NCI-H510A treated with DMSO at 0.1 percent for 48 hours (cell line): ENCODE measurements at places on chromosomes 6 and 20.

- DNase-seq = no peak
Measured at GRCh38 chr20:4059606-4060005, 44.2 kb upstream of the RNF24 start.

DNA sequence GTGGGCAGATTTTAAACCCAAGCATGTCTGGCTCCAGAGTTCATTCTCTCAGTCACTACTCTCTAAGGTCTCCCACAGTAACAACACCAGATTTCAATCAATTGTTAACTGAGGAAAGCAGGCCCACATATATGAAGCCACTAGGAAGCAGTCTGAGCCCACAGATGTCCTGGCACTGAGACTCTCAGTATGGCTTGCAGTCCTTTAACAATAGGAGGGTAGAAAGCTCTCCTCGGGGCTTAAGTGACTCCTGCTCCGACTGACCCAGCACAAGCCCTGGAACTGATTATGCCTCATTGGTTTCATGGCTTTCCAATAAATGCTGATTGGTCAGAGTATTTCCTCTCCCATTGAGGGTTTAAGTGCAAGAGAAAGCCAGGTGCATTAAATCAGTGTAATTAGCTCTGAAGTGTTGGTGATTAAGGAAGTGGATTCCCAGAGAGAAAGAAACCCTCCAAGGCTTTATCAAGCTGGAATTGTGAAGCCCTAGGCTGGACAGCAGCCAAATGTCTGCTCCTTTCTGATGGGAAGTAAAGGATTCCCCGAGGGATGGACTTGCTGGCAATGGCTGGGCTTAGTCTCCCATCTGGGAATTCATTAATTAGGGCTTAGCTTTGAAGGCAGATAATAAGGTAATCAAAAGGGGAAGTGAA lies 76.6 kb upstream of the PROKR2 start:
- DNase-seq = no peak

GRCh38 chr6:71902261-71902660 lies 15.9 kb downstream of the RIMS1 start:
- no peak for DNase-seq

DNA sequence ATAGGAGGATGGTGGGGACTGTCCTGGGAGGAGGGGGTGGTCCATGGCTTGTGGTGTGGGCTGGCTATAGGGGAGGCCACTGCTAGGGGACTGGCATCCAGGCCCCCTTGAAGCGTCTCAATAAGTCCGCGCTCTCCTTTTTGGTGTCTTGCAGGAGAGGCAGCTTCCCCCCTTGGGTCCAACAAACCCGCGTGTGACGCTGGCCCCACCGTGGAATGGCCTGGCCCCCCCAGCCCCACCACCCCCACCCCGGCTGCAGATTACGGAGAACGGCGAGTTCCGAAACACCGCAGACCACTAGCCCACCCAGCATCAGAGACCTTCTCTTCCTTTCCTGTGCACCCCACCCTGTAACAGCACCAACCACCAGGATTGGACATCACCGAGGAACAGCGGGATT lies 2.8 kb upstream of the ZBTB9 start:
- DNase-seq = no peak

DNA sequence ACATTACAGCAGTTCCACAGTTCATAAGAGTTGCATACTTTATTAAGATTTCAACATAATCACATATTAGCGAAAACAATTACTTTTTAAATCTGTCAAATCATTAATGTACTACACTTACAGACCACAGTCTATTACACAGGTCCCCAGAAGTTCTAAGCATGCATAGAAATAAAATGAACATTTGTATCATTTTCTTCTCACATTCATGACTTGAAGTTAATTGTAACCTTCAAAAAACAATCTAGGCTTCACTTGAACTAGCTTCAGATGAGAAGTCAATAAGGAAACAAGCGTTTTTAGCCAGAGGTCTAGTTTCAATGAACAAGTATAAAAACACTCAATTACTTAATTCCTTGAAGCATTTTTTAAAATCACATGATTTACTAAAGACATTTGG lies 238.3 kb downstream of the HACE1 start:
- no peak for DNase-seq

DNA sequence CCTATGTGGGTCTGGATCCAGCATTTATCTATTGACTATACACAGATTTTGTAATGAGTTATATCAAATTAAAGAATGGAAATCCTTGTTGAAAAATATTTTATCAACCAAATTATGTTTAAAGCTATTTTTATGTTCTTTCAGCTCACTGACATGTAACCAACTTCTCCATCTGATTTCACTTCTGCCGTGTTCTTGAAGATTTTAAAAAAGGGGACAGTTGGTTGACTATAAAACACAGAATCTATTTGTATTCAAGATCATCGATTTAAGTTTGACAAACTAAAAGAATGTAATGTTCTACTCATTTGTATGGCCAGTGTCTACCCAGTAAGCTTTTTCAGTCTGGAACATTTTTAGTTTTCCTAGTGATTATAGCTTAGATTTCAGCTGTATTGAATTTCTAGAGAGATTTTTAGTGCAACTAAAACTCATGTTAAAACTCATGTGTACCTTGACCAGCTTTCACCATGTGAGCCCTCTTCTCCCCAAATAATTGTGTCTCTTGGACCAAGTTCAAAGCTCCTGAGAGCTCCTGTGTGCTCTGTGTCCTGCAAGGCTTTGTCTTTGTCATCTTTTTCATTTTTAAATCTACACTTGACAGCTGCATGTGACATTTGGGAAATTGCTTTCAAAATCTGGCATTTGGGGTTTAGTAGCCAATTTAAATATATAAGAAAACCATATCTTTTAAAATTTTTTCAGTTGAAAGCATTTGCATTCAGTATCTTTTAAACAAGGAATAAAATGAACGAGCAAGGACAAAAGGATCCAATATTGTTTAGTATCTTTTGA lies 118.4 kb upstream of the TIAM2 start:
- DNase-seq = no peak

- no peak for DNase-seq
Measured at GRCh38 chr6:12776291-12776690, 59.7 kb downstream of the PHACTR1 start.

- DNase-seq = no peak
Measured at GRCh38 chr6:135346747-135347146, 150.8 kb downstream of the AHI1 start.

DNA sequence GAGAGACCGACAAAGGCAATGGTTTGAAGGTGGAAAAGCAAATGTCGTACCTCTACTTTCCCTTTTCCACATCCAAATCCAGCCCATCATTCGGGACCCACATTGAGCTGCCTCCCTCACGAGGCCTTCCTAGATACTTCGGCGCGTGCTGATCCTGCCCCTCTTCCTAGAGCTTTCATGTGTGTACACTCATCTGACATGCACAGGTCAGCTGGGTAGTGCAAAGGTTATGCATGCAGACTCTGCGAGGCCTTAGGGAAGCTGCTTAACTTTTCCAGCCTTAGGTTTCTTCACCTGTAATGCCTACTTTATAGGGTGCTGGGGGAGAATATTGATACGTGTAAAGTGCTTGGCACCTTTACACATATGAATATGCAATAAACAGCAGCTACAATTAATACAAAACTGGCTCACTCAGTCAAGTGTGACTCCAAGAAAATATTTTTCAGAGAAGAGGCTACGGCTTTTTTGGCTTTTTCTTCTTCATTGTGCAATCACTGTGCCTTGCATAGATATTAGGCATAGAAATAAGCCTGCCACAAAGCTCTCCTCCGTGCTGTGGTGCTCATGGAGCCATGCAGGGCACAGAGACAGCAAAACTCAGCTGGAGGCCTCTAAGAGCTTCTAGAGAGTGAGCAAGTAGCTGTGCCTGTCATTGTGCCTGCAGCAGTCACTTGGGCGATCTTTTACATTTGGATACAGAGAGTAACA lies 3.6 kb upstream of the MANBAL start:
- DNase-seq = no peak

GRCh38 chr6:110233770-110234374 lies 53.6 kb downstream of the CDC40 start:
- DNase-seq = no peak

- DNase-seq = peak; percentile 34
Measured at GRCh38 chr6:138161338-138162110, at the start of gene ARFGEF3. Gene ARFGEF3, plus strand, starts transcription at chr6:138161939. Its CDS starts 148 bp downstream, at chr6:138162087.

- DNase-seq = no peak
Measured at GRCh38 chr20:24588725-24589340, 119.4 kb downstream of the SYNDIG1 start.

DNA sequence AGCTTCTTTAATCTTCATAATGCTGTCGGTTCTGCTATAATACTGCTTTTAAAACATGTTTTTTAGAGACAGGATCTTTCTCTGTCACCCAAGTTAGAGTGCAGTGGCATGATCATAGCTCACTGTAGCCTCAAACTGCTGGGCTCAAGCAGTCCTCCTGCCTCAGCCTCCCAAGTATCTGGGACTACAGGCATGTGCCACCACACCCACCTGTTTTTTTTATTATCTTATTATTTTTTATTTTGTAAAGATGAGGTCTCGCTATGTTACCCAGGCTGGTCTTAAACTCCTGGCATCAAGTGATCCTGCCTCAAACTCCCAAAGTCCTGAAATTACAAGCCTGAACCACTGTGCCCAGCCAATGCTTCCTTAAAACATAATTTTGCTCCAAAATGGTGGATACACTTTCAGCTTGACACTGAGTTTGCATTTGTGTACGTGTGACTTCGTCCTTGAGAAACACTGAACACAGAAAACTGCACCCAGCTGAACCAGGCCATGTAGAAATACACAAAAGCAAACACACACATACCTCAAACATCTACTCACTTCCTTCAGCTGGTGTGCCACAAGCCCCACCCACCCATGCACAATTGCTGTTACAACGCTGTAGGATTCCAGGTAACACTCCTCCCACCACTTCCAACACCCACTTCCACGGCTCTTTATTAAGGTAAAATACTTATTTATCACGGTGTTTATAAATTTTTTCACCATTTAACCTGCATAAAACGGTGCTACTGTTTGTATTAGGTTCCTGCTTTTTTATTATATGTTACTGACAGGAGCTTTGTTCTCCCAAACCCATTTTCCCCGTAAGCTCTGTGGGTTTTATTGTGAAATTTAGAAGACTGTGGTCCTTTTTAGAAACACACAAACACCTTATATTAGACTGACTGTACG lies 109.1 kb downstream of the TSHZ2 start:
- peak; percentile 47 for DNase-seq

DNA sequence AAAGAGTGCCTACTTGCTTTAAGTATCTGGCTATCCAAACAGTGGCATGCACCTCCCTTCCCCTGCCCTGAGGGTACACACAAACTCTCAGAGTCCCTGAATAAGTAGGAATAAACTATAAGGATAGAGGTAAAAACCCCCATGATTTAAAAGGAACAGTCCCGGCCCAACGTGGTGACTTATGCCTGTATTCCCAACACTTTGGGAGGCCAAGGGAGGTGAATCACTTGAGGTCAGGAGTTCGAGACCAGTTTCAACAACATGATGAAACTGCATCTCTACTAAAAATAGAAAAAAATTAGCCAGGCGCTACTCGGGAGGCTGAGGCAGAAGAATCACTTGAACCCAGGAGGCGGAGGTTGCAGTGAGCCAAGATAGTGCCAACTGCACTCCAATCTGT lies 22.2 kb downstream of the SAMHD1 start:
- no peak for DNase-seq

DNA sequence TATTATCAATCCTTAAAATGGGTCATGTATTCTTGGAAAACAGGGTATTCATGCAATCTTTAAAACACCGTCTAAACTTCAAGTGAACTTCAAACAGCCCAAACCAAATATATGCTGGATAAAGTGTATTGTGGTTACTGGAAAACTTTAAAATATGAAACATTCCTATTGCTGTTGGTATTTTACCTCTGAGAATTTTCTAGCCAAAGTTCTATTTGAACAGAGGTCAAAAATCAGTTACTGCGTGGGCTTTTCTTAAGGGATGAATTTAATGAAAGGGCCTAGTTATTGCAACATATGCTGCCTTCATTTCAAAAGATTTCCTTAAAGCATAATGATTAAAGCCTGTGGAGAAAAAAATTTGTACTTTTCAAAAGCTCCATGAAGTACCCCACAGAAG lies 436.0 kb downstream of the PLCB1 start:
- no peak for DNase-seq

- no peak for DNase-seq
Measured at GRCh38 chr20:15918631-15919030, 654.6 kb downstream of the KIF16B start.

GRCh38 chr20:18989736-18990474 lies 176.3 kb downstream of the SCP2D1 start:
- DNase-seq = no peak

GRCh38 chr6:167952512-167952859 lies 45.0 kb upstream of the KIF25 start:
- DNase-seq = no peak

- no peak for DNase-seq
Measured at GRCh38 chr20:50862546-50862945, 67.7 kb downstream of the BCAS4 start.

DNA sequence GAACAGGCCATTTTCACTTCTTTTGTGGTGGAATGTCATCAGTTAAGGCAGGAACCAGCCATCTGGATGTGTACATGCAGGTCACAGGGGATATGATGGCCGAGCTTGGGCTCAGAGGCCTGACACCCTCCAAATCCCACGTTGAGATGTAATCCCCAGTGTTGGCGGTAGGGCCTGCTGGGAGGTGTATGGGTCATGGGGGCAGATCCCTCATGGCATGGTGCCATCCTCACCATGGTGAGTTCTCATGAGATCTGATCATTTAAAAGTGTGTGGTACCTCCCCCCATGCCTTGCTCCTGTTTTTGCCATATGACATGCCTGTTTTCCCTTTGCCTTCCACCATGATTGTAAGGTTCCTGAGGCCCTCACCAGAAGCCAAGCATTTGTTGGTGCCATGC lies 26.8 kb downstream of the WDR27 start:
- no peak for DNase-seq

GRCh38 chr20:49475292-49476015 lies 7.0 kb downstream of the KCNB1 start:
- DNase-seq = no peak

DNA sequence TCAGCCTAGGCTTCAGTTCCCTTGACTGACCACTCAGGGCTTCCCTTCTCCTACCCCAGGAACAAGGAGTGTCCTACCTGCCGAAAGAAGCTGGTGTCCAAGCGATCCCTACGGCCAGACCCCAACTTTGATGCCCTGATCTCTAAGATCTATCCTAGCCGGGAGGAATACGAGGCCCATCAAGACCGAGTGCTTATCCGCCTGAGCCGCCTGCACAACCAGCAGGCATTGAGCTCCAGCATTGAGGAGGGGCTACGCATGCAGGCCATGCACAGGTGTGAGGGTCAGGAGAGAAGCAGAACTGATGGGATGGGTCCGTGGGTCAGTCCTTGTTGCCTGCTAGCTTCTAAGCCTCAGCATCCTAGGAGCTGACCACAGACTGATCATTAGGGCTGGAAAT lies 1.6 kb downstream of the RING1 start:
- no peak for DNase-seq
